Stimulated activated CD4-positive, alpha-beta T cell treated with anti-CD3 and anti-CD28 coated beads, Interleukin-1b, Interleukin-23, amount 100 ng/mL, for 48 hours (primary cell): ENCODE measurements at places on chromosomes 7 and 10.

GRCh38 chr10:1123198-1123597, 67.0 kb downstream of the WDR37 start:
- no peak for DNase-seq

- DNase-seq: no peak
Observed at GRCh38 chr7:151381348-151382078, 28.3 kb downstream of the WDR86 start.

GRCh38 chr10:129968020-129968852, 4.2 kb upstream of the EBF3 start:
- no peak for DNase-seq

- no peak for DNase-seq
Observed at GRCh38 chr10:51244748-51245490, 170.6 kb downstream of the PRKG1 start.

DNA sequence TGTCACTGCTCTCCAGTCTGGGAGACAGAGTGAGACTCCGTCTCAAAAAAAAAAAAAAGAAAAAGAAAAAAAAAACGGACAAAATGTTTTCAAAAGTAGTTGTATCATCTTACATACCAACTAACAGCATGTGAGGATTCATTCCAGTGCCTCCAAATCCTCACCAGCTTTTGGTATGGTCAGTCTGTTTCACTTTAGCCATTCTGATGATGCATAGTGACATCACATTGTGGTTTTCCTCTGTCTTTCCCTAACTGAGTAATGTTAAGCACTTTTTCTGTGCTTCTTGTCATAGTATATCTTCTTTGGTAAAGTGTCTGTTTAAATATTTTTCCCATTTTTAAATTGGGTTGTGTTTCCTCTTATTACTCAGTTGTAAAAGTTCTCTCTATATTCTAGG, 251.4 kb upstream of the CTBP2 start:
- no peak for DNase-seq

GRCh38 chr10:63206997-63207811, 74.1 kb downstream of the NRBF2 start:
- no peak for DNase-seq

DNA sequence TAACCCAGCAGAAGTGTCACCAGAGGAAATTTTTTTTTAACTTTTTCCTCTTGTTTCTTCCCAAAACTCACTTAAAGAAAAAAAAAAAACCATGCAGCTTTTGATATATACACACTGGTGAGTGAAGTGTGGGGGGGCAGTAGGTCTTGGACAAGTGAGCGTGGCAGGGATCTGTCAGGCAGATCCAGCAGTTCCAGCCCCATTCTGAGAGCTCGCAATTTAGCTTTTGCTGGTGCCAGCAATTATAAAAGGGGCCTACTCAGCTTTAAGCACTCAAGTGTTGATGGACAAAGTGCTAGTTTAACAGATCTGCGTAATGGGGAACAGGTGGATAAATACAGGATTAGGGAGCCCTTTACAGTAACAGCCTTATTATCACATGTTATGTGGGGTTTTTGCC, 619.2 kb upstream of the GALNT17 start:
- DNase-seq: no peak

- no peak for DNase-seq
Observed at GRCh38 chr10:8275911-8276310, 221.4 kb downstream of the GATA3 start.
